ENCODE measurements at places on chromosomes 6 and 20. TPM values are rescaled to one million over a fixed set of nuclear protein-coding genes. Genes with fewer than 3 reads are reported as not detected.

Gene TMEM239
- total RNA-seq = not detected

Gene CFAP206
- 0.20 TPM for total RNA-seq

Gene JAG1
- 96.5 TPM for total RNA-seq

Gene MCCD1
- total RNA-seq = not detected

Gene TSBP1
- not detected for total RNA-seq
